ENCODE measurements at places on chromosomes 3 and 15. TPM values are rescaled to one million over a fixed set of nuclear protein-coding genes. Genes with fewer than 3 reads are reported as not detected.

RAB5A gene
- total RNA-seq = 45.2 TPM

DAZL gene
- not detected for total RNA-seq

GRCh38 chr3:191356631-191357439, 26.5 kb upstream of the UTS2B start:
- no peak for DNase-seq

GRCh38 chr3:143165211-143165610, 45.6 kb downstream of the CHST2 start:
- no peak for DNase-seq

- DNase-seq = no peak
Measured at GRCh38 chr3:119600732-119601131, 3.0 kb downstream of the PLA1A start.

- DNase-seq = no peak
Measured at GRCh38 chr15:31069360-31070000, 32.0 kb downstream of the TRPM1 start.

GRCh38 chr15:99054025-99054387, 46.4 kb upstream of the PGPEP1L start:
- DNase-seq = no peak

- no peak for DNase-seq
Measured at GRCh38 chr3:157113832-157114505, 46.0 kb downstream of the CCNL1 start.

DNA sequence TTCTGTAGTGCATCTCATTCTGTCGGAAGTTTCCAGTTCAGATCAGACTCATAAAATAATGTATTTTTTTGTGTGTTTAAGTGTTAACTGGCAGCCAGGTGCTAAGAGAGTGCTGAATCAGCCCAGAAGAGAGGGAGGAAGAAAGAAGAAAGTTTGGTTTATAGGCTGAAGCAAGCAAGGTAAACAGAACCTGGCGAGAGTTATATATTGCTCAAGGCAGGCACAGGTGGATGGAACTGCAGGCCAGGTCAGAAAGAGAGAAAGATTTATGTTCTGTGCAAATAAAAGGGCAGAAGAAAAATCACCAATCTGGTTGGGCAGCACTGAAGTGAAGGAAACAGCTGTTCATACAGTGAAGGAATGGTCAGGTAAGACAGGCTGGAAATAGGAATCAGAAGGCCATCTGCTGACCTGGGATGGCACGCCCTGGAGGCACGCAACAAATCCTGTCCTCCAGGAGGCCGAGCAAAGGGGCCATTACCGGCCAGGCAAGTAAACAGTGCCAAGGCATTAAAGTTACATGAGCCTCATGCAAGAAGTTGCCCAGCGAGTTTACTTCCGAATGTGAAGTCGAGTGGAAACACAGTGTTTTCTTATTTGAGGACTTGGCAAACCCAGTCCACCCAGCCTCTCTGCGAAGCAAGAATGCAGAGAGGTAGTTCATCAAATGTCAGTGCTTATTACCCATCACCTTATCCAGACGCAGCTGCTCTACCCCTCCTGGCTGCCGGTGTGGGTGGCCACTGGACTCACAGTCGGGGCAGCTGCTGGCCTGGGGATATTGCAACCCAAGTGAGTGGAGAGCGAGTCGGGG, 309.8 kb downstream of the VPS13C start:
- DNase-seq = no peak

Data from activated B cell treated with CpG ODN at 0.5 μM for 24 hours (primary cell).